EL (cell line): ENCODE measurements at places on chromosomes 4 and X.

- no peak for DNase-seq
These were observed 33.5 kb downstream of the GUCY2F start for GRCh38 chrX:109448282-109448938.

DNA sequence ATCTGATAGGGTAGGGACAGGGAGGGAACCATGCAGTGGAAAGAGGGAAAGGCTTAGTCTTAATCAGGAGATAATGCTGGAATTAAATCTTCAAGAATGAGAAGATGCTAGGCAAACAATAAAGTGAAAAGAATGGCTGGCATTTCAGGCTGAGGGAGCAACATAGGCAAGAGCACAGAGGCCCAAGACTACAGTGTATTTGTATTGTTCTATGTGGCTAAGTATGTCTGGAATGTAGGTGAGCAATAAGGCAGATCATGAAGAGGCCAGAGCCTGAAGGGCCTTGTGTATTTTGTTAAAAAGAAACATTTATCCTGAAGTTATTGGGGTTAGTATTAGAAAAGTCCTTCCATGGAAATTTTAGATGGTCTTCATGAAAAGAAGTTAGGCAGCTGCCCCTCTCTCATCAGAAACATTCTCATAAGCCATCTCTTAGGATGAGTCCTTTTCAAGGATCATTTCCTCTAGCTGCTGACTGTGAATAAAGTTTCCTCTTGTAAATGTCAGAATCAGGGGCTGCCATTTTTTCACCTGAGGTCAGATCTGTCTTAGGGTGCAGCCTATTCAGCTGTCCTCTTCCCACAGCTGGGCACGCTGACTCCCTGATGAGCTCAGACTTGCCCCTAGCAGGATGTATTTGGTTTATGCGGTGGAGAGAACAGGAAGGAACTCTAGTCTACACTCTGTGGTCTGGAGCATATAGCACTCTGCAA, 46.3 kb downstream of the ATP10D start:
- peak; percentile 89 for DNase-seq

DNA sequence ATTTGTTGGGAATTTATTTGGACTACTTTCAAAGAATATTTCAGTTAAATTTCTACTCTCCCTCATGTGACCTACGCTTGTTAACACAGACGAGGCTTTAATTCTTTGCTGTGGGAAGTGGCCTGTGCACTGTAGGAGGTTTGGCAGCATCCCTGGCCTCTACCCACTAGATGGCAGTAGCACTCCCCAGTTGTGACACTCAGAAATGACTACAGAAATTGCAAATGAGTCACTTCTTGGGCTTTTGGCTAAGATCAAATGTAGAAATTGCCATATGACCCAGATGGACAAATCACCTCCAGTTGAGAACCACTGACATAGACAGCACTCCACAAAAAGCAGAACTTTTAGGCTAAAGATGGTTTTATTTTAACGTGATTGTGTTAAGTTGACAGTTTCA, 22.1 kb downstream of the PIR start:
- DNase-seq = peak; percentile 33

GRCh38 chrX:14039344-14039743, 9.7 kb upstream of the GEMIN8 start:
- peak; percentile 23 for DNase-seq

DNA sequence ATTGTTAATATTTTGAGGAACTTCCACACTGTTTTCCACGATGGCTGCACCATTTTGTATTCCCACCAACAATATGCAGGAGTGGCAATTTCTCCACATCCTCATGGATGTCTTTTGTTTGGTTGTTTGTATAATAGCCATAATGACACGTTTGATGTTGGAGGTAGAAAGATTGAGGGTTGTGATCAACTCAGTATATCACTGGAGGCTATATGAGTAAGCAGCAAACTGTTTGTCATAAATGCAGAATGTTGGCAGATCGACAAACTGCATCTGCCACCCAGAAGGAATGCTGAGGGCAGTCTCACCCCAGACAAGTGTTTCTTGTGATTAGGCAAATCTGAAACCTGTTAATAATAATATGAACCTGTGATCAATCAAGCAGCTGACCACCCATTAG, 243.9 kb upstream of the WDFY3 start:
- DNase-seq = peak; percentile 68

DNA sequence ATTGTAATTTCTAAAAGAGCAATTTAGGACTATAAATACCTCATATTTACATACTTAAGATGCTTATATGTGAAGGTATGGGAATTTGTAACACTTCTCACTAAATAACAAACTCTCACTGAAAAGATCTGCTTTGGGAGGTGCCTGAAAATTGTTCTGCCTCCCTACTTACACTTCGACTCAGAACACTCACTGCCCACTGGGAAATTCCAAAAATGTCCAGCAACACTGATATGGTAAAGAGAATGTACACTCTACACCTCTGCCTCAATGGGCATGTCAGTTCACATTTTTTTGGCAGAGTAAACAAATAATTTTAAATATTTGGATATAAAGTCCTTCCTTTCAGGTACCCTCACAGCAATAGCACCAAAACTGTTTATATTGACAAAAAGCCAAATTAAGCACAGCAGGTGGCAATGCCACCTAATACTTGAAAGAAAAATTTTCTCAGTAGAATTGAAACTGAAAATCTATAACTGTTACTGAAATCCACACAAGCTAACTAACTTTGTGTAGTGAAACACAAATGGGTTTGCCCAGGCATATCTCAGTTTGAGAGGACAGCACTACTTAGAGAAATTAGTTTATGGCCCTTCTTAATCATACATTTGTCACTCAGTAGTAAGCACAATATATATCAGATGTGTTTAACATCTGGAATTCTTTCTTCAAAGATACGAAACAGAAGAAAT, 67.1 kb downstream of the PRDM5 start:
- no peak for DNase-seq

GRCh38 chrX:71930298-71930697, 19.7 kb downstream of the NHSL2 start:
- peak; percentile 35 for DNase-seq

DNA sequence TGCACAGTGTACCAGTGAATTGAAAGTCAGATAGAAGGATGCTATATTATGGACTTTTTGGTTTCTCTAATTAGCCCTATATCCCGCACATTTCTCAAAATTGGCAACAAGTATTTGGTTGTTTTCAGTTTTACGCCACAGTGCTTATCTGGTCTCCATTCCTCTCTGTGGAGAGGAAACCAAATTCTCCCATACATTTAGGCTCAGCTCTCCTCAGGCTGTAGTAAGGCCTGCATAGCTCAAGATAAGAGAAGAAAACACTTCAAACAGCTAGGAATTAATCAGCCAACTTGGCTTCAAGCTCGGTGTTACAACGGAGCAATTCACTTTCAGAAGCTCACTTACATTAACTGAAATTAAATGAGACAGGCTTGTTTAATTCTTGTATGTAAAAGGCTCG, 263.2 kb downstream of the PDHA2 start:
- no peak for DNase-seq

DNA sequence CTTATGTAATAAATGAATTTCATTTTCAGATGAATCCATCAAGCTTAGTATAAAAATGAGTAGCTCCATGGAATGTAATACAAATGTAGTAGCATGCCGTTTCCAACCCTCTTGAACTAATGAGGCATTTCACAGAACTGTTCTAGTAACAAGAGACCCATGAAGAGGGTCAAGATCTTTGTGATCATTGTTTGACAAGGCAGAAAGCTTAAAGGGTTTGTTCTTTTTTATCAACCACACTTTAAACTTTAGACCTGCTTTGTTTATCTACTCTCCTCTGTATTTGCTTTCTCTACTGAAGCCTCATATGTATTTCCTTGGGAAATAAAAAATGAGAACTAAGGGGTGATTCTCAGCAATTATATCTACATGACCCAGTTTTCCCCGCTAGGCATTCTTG, 513.9 kb downstream of the ARAP2 start:
- DNase-seq = no peak

DNA sequence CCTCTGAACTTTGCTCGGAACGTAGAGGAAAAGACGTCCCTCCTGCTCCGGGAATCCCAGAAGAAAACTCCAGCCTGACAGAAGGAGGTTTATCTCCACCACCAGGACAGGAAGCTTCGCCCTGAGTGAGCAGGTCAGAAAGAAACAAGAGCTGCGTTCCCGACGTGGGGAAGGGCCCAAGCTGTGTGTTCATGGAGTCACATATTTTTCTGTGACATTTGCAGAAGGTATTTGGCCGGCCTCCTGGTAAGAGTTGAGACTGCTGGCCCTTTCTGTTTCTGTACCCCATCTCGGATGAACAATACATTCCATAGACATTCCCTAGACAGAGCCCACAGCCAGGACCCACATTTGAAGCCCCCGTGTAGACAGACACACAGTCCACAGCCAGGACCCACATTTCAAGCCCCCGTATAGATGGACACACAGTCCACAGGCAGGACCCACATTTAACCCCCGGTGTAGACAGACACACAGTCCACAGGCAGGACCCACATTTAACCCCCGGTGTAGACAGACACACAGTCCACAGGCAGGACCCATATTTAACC, 230.8 kb downstream of the SHOX start:
- peak; percentile 61 for DNase-seq

GRCh38 chr4:119659576-119659975, 31.0 kb upstream of the PDE5A start:
- peak; percentile 52 for DNase-seq

DNA sequence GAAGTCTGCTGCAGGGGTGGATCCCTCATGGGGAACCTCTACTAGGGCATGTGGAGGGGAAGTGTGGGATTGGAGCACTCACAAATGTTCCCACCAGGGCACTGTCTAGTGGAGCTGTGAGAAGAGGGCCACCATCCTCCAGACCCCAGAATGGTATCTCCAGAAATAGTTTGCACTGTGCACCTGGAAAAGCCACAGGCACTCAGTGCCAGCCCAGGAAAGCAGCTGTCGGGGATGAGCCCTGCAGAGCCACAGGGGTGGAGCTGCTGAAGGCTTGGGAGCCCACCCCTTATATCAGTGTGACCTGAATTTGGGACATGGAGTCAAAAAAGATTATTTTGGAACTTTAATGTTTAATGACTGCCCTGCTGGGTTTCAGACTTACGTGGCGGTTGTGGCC, 25.0 kb upstream of the LDOC1 start:
- DNase-seq = no peak

DNA sequence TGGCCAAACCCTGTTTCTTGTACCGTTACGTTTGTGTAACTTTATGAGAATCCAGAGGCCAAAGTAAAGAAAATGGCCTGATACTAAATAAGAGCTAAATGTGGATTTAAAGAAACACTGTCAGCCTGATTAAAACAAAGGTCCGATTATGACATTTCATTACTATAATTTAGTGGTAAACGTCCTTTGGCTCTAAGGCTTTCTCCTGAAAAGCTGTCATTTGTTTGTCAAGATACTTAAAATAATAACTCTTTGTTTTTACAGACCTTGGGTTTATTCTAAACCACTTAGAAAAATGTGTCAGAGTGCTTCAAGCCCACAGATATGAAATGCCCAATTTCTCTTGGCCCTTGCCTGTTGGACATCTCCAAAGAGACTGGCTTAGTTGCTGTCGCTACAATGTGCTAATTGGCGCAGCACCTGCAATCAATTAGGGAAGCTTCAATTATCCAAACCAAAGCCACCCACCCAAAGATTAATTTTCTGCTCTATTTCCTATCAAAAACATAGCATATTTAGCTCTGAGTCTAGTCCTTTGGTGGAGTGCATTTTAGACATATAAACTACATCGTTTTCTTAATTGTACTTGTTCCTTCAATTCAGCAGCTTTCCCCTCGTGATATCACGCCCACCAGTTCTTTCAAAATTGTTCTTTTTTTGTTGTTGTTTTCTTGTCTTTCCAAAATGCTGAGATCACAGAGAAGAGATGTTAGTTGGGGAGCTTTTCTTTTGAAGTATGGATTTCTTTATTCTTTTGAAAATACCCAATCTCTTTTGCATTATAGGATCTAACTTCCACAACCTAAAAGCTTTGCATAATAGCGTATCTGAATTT, 13.6 kb downstream of the SMIM20 start:
- DNase-seq = no peak

- DNase-seq = no peak
These were observed 11.8 kb upstream of the ZFP42 start for GRCh38 chr4:187983746-187984145.

DNA sequence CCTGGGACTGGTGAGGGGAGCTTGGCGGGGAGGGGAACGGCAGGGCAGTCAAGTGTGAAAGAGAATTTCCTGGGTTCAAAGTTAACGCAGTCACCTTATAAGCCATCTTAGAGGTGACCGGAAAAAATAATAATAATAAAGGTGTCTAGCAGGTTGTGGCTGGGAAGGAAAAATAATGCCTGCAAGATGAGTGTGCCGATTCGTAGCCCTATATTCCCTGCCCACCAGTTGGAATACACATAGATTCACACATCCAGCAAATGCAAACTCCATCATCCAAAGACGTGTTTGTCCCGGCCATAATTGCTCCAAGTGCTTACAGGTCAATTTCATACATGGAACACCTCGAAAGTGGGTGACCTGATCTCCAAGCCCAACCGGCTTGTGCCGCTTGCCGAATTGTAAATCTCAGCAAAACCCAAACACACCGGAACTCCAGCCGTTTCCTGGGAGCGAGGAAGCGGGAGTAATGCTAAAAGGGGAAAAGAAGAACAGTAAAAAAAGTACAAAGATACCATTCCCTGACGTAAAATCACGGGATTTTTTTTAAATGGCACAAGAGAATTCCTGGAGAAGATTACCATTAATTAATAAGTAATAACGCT, 1.3 kb upstream of the FAT1 start:
- peak; percentile 50 for DNase-seq

GRCh38 chr4:16715482-16715881, 183.0 kb downstream of the LDB2 start:
- DNase-seq = no peak

DNA sequence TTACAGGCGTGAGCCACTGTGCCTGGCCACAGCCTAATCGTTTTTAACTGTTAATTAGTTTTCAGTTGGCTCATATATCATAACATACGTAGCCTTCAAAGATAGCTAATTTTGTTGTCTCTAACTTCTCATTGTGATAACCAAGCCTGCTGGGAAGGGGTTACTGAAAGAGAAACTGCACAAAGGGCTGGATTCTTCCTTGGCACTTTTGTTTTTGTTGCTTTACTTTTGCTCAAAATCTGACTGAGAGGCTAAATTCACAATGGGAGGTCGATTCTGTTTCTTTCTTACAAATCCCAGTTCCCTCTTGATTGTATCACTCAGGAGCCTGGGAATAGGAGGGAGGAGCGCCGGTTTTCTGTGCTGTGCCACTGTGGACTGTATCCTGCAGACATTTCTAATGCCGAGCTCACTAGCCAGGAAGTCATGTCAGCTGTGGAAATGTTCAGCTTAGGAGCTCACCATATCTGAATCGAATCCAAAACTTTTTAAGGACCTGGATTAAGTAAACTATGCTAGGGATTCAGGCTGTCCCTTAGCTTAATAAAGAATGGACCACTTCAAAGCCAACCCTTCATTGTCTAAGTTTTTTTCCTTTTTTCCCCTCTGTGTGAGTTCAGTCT, 120.5 kb upstream of the FAT1 start:
- peak; percentile 70 for DNase-seq

DNA sequence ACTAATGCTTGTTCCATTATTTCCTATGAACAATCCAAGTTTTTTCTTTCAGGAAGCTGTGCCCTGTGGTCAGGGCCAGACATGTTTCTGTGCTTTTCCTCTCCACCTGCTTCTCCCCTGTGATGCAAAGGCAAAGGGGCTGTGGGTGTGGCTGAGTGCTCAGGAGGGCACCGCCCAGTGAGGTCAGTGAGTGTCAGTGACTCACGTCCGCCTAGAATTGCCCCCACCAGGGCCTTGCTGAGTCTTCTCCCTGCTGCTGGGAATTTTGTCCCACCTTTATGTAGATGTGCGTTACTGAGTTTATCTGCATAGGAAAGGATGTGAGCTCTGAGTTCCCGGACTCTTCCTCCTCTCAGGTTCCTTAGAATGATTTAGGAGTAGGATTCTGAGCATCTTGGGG, 283.2 kb downstream of the DCHS2 start:
- peak; percentile 0 for DNase-seq

- DNase-seq = no peak
These were observed 126.2 kb downstream of the HNRNPD start for GRCh38 chr4:82247629-82248028.
